Smooth muscle cell of the coronary artery (primary cell): ENCODE measurements at places on chromosomes 5 and 9. TPM values are rescaled to one million over a fixed set of nuclear protein-coding genes. Genes with fewer than 3 reads are reported as not detected.

The CD14 gene
- 2.8 and 107 TPM in 2 replicates for total RNA-seq

The BARX1 gene
- total RNA-seq, result not detected in 2 replicates

The PGM5 gene
- total RNA-seq, result 2.3 and 44.2 TPM in 2 replicates

The PARP8 gene
- 13.1 and 27.0 TPM in 2 replicates for total RNA-seq

The CATSPER3 gene
- 0.08 TPM in 1 of 2 replicates, not detected in the other for total RNA-seq

The APBA1 gene
- total RNA-seq, result 3.9 and 4.4 TPM in 2 replicates

The WDR38 gene
- total RNA-seq, result not detected in 2 replicates

The GFM2 gene
- 21.9 and 40.7 TPM in 2 replicates for total RNA-seq

The LMBRD2 gene
- total RNA-seq, result 10.1 and 11.8 TPM in 2 replicates

The FGF1 gene
- total RNA-seq, result 1.8 and 3.8 TPM in 2 replicates

The ARL14EPL gene
- not detected in 2 replicates for total RNA-seq

The TMEM167A gene
- 30.0 and 65.8 TPM in 2 replicates for total RNA-seq

The GAPVD1 gene
- total RNA-seq, result 26.8 and 29.8 TPM in 2 replicates

The DNAI1 gene
- not detected in 2 replicates for total RNA-seq

The PRKACG gene
- not detected in 2 replicates for total RNA-seq

The PDE6A gene
- total RNA-seq, result under 0.01 TPM in 1 of 2 replicates, not detected in the other

The SPATA31A3 gene
- not detected in 2 replicates for total RNA-seq

The KCTD16 gene
- 0.70 and 3.4 TPM in 2 replicates for total RNA-seq

The TICAM2 gene
- 0.94 and 1.4 TPM in 2 replicates for total RNA-seq

The CTNND2 gene
- total RNA-seq, result not detected in 2 replicates

The TLE4 gene
- total RNA-seq, result 4.3 and 18.6 TPM in 2 replicates

The LCN1 gene
- total RNA-seq, result not detected in 2 replicates

The TAF11L5 gene
- not detected in 2 replicates for total RNA-seq

The C9orf50 gene
- total RNA-seq, result 0.08 TPM in 1 of 2 replicates, not detected in the other

The PCDHGA12 gene
- total RNA-seq, result 5.8 and 9.9 TPM in 2 replicates

The HAVCR2 gene
- total RNA-seq, result 0.30 and 6.9 TPM in 2 replicates

The GPX3 gene
- 15.8 and 54.4 TPM in 2 replicates for total RNA-seq
